Stimulated activated CD8-positive, alpha-beta memory T cell treated with anti-CD3 and anti-CD28 coated beads, Interleukin-4, amount 100 ng/mL, for 1 hour (primary cell): ENCODE measurements at places on chromosomes 2 and 18.

GRCh38 chr18:41266616-41267015 lies 688.4 kb upstream of the PIK3C3 start:
- no peak for DNase-seq

- DNase-seq = no peak
These were observed 46.2 kb upstream of the RPE start for GRCh38 chr2:209956271-209956670.

DNA sequence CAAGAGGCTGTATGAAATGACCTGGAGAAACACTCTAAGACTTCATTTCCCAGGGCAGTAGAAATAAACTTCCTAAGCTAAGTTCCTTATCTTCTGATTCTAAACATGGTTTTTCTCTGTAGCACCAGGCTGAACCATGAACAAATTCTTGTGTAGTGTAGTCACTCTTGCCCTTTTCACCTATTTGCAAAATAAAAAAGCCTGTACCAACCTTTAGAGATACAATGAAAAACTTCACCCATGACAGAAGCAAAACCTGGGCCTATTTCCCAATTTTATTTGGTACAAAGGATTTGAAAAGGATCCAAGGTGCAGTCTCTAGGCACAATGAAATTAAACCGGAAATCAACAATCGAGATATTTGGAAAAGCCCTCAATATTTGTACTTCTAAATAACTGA lies 43.6 kb downstream of the POLR1A start:
- no peak for DNase-seq

DNA sequence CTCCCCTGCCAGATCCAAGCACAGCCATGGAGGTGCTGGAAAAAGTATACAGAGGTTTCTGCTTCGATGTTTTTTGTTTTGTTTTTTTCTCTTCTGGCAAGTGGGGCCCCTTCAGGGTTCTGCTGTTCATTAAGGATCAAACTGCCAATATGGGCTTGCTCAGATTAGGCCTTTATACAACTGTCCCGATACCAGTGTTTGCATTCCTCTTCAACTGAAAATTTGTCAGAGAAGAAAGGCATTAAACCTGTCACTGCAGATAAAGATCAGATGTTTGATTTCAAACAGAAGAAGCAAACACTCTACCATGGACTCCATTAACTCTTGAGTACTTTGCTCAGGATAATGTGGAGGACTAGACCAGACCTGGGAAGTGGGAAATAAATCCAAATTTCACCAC lies 396.0 kb upstream of the SMIM21 start:
- DNase-seq = no peak

DNA sequence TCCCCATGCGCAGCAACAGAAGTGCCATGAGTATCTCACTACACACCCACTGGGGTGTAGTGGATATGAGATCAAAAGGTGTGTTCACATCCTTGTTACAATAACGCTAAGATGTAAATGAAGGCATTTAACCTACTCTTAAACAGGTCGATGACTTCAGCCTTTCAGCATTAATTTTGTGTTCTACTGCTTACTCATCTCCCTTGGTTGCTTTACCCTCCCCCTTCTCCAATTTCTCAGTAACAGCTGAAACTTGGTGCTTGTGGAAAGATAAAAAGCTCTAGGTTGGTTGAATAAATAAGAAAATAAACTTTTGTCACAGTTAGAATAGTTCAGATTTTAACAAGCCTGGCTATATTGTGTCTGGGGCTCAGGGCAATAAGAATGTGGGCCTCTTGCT lies 147.5 kb upstream of the SESTD1 start:
- no peak for DNase-seq

DNA sequence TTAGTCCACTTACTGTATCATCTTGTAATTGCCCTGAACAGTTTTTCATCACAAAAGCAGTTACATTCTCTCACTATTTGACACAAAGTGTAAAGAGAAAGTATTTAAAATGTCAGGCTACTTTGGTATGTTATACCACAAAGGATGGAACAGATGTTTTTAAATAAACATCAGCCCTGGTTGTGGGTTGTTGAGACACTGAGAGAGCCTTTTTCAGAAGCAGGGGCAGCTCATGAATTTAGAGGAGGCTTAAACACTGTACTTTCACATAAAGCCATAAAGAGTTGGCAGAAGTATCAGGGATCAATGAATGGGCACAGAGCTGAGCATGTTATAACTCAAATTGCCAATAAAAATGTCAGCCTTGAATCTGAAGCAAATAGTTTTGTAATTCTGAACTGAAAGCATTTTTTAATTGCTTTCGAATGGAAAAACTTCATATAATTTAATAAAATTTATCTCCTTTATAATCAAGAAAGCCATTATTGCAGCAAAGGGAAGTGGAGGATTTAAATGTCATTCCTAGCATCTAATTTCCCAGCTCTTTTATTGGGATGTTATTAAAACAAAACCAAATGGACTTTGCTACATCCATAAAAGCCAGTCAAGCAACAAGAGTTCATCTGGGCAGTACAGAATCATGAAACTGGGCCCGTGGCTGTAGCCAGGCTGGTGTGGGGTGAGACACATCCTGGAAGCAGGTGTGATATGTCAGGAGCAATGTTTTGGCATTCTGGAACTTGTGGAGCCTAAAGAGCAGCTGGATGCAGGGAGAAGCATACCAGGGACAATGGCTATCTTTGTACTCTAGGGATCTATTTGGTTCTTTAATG lies 95.1 kb upstream of the NT5C1B start:
- DNase-seq = no peak

DNA sequence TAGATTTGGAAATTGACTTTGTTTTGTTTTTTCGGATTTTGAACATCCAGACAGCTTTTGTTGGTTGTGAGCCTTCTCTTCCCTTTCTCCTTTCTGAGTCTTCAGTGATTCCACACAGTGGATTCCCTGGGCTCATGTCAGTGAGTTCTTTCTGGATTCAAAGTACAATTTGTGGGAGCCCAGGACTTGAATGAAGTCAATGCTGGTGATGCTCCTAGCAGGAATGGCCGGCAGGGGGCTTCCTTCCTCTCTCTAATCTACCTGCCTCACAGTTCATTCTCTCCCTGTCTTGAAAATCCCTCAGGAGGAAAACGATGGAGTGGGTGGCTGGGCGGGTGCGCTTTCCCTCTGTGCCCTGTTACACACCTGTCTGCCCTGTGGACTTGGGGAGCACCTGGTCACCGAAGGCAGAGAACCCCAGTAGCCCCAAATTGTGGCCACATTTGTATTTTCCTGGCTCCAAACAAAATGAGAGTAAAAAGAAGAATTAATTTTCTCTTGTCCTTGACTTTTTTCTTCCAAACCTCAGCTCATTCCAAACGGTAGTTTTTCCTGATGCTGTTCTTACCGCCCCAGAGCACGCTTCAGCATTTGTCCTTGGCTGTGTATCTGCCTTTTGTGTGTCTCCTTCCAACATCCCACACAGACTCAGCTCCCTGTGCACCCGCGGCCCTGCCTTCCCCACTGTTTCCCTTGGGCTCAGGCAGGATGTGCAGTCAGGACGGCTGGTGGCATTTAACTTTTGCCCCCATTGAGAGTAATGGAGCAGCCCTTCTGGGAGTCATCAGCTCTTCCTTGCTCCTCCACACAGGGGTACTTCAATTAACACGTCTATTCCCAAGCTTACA lies 86.6 kb downstream of the MARCO start:
- no peak for DNase-seq

- DNase-seq = no peak
These were observed 10.5 kb upstream of the FAM171B start for GRCh38 chr2:186683341-186683740.

- DNase-seq = no peak
These were observed 3.4 kb downstream of the TMEM18 start for GRCh38 chr2:673615-674320.

DNA sequence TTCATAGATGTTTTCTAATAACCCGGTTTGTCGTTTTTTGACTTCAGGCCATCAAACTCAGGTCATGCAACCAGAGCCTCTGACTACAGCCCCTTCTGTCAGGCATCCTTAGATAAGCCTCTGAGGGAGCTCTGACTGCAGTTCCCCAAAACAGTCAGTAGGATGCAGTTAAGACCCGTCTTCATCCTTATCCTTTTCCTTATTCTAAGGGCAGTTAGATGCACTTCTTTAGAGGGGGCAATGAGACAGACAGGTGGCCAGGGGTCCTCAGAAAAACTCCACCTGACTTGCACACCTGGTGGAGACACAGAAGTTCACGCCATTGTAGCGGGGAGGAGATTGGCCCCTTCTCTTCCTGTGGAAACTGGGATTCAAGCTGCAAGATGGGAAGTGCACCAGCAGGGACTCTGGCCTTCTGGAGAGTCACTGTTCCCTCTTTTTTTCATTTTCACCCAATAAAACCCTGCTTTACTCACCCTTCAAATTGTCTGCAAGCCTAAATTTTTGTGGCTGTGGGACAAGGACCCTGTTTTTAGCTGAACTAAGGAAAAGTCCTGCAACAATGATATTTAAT lies 104.8 kb upstream of the TFPI start:
- no peak for DNase-seq

DNA sequence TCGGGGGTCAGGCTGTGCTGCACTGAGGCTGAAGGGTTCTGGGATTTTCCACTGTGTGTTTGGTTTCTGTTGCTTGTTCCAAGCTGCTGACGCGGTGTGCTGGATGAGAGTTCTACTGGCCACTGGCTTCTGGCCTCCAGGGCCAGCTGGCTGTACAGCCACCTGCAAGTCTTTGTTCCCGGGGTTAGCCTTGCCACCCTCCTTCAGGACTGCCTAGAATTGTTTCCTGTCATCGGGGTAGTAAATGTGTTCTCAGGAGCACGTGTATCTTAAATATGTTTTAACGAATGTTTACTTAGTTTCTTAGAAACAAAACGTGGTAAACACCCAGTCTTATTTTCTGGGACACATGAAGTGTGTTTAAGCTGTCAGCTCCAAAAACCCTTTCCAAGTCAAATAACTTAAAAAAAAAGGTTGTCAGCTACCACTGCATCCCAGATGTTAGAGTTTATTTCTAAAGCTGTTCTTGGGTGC lies 231.2 kb downstream of the AGAP1 start:
- DNase-seq = no peak

GRCh38 chr2:43216629-43217028 lies 9.8 kb downstream of the ZFP36L2 start:
- no peak for DNase-seq

DNA sequence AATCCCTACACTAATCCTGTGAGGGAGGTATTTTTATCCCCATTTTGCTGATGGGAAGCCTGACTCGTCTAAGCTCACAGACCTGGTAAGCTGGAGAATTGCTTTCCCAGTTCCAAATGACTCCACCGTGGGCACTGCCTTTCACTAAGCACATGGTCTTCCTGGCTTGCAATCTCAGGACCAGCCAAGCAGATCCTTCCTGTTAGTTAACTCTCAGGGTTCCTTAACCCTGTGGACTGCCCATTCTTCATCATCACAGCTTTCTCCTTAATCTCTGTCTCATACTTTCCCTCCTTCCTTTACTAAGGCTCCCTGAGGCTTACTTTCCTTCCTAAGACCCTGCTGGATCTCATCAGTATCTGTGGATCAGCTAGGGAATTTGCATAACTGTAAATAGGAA lies 122.2 kb upstream of the ZEB2 start:
- no peak for DNase-seq

- DNase-seq = no peak
These were observed 55.5 kb upstream of the BIN1 start for GRCh38 chr2:127162261-127163089.

DNA sequence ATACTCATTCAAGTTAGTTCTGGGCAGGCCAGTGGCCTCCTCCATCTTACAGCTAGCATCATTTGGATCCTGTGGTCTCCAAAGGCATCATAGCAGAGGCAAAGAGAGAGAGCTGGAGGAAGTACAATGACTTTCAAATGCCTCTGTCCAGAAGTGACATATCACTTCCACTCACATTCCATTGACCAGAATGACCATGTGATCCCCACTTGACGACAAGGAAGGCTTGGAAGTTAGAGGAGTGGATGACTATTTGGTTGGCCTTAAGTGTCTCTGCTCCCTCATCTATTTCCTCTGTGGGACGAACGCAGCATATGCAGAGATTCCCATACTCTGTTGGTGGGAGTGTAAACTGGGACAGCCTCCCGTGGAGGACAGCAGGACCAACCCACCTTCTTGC lies 27.8 kb upstream of the MLPH start:
- DNase-seq = no peak

DNA sequence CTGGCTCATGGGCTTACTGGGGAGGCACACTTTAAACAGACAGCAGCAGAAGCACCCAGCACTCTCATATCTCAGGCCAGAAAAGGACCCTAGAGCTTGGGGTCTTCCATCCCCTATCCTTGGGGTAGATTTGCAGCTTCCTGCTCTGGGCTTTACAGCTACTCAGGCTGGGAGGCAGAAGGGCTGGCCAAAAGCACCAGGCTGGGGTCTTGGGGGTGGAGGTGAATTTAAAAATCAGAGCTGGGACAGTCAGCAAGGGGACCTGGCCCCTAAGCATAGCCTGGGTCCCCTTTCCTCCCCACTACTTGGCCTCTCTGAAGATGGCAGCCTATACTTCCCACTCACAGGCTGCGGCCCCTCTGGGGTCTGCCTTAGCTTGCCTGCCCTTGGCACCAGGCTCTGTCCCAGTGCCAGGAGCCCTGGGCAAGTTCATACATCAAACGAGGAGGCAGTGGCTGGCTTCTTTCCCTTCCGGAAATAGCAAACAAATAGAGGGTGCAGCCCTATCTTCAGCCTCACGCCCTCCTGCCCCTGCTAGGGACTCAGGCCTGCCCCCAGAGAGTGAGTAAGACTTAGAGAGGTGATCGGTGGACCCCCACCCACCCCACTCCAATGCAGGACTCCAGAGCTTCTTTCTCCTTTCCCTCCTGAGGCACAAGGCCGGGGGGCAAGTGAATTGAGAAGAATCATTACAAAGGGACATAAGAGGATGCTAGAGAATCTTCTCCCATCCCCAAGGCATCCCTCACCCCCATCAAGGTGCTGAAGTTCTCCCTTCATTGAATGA lies 26.0 kb upstream of the TNS1 start:
- no peak for DNase-seq

GRCh38 chr2:121377646-121378045 lies 92.6 kb upstream of the TFCP2L1 start:
- no peak for DNase-seq

GRCh38 chr2:211344289-211344688 lies 787.9 kb downstream of the CPS1 start:
- DNase-seq = no peak

DNA sequence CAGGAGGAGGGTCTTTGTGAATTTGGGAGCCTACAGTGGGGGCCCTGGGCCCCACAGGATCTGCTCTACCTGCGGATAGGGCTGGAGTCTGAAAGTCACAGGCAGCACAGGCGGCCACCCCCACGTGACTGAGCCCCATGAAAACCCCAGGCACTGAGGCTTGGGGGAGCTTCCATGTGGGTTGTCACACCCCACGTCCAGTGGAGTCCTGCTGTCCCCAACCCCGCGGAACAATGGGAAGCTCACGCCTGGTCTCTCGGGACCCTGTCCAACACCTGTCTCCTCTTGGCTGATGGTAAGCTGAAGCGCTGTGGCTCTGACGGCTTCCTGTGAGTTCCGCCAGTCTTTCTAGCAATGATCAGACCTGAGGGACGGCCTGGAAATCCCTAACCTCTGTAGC lies 85.8 kb downstream of the PTGR3 start:
- no peak for DNase-seq

DNA sequence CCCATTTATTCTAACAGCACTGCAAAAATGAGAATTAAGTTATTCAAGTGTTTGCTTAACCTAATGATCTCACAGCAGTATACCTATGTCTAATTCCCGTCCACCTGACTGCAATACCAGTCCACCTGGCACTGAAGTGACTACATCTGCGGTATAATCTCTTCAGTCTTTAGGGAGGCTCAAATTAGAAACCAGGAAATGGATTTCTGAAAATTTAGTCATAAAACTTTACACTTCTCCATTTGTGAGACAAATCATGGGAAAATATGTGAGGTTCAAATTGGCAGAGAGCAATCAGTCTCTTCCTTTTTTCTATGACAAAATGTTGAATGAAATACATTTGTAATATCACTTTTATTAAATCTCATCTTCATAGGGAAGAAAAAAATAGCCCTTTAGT lies 33.0 kb downstream of the FTCDNL1 start:
- no peak for DNase-seq
